ENCODE measurements at places on chromosomes 7 and 10.

DNA sequence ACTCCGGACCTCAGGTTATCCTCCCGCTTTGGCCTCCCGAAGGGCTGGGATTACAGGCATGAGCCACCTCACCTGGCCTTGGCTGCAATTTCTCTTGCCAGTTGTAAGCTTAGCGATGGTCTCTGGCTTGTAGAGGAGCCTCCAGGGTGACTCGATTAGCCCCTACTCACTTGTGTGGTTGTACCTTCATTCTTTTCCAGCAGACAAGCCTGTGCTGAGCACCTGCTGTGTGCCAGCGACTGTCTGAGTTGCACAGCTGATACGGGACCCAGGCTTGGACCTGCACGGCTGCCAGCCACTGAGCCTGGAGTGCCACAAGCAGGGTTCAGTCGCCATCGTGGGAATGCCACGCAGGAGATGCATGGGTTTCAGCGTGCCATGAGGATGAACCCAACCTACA lies 42.0 kb upstream of the DNAJB6 start:
- DNase-seq = no peak

DNA sequence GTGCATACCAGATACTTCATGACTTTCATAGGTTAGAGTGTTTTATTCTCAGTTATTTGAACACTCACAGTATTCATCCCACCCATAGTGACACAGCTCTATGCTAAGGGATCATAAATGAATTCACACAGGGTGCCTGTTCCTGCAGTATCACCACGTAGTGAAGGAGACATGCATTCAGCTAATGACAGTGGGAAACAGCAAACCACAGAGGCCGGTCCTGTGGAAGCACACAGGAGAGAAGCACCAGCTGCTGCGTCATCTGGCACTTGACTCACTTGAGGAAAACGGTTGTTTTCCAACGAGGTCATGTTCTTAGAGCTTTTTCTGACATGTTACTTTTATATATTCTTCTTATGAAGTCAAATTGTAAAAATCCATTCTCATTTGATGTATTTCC lies 73.0 kb downstream of the UBE3C start:
- peak; percentile 14 for DNase-seq

DNA sequence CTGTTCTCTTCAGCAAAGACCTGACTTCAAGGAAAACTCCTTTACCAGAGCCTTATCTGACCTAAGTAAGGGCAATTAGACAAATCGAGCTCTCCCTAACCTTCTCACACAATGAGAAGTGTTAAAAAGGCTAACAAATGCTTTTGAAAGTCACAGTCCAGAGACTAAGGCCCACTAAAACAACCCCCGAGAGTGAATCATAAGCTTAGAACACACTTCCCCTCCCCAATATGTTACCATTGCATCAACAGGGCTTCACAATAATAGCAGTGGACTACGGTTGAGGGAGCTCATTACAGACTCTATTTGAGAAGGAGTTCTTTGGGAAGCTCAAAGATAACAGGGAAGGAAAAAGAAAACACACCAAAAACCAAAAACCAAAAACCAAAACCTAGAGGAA lies 28.6 kb upstream of the ZEB1 start:
- no peak for DNase-seq

DNA sequence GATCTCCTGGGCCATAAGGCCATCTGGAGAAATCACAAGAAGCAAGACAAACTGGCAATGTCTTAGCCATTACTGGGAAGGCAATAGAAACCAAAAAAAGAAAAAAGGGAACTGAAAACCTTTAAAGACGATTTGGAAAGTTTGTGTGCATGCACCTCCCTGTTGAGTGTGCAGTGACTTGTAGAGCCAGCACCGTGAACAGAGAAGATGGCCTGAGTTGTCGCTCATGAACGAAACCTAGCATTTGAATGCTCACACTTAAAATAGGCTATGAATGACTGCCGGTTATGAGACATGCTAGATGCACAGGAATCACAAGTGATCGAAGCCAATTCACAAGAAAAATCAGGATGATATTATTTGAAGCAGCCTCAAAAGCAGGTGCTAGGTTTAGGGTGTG lies 151.3 kb upstream of the ADO start:
- DNase-seq = no peak

GRCh38 chr7:117169907-117170306 lies 153.0 kb downstream of the WNT2 start:
- DNase-seq = peak; percentile 78

DNA sequence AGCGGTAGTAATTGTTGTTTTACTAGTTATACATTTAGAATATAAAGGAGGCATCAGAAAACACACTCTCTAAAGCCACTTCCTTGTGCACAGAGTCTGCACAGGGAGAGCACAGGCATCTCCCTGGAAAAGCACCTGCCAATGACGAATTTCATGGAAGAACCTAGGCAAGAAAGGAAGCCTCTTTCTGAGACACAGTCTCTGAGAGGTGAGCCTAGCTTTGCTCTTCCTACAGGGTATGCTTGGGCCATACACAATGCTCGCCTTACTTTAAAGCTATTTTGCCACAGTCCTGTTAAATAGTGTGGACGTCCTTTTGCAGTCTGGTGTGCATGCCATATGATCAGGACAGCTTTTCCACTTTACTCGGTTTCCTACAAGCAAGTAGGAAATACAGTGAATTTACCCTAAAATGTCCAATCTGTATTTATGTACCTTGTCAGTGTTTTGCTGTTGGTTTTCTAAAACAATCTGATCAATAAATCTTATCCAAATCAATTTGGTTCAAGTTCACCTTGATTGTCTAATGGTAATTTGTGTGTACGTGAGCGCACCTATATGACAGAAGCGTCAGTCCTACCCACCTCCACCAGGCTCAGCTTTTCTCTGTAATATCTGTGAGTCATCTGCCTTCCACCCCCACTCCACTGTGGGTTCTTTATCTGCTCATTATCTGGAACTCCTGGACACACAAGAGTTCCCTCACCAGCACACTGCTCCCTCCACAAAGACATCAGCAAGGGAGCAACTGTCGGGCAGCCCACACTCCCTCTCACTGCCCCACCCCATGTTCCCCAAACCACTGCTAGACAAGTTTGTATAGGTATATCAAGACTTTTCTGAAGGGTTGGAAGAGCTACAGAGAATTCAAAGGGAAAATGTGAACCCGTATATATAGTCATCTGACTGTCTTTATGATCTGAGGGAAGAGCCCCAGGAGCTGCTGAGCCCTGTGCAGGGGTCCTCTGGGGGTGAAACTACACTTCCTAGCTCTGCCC lies 65.2 kb downstream of the KLHDC10 start:
- no peak for DNase-seq

DNA sequence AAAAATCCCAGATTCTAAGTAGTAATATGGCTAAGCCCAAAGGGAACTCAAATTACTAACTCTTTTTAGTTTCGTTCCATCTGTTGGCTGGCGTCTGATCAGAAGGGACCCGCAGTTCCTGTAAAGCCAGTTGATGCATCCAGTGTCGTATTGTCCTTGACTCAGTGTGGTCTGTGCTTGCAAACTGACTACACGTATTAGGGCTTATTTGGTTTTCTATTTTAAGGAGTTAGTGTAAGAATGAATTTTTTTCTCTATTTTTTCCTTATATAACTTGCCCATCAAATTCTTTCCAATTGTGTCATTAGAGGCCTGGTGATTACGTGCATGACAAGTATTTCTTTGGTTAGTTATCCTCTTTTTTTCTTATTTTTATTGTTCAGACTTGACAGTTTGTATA lies 9.7 kb downstream of the ABCA13 start:
- no peak for DNase-seq

DNA sequence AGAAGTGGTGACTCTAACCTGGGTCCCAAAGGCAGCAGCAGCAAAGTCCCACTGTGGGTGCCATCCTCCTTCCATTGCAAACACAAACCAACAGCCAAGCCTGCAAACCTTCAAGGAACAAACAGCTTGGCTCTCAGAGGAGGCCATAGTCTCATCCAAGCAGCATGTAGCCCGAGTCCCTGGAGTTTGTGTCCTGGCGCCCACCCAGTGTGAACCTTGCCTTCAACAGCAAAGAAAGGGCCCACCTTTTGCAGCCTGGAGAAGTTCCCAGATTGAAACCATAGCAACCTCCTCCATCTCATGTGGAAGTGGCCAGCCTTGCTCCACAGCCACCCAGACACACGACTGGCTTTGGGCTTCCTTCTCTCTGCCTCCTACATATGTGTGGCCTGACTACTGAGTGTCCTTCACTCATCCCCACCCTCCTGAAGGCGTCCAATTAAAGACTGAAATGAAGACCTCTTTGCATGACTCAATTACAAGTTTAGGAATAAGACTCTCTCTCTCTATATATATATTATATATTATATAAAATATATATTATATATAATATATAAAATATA lies 106.1 kb downstream of the C10orf90 start:
- DNase-seq = no peak

DNA sequence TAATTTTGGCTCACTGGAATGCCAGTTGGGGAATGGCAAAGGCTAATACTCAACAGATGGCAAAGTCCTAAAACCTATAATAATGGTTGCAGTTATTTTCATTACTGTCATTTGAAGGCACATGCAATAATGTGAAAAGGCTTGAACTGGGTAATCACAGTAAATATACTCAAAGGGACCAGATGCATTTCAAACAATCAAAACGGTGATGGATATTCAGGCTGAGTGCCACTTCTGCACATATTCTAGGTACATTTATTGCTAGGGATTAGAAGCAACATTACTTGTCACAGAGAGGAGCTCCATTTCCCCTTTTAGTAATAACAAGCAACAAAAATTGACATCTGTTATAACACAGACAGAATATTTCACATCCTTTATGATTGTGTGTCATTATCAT lies 171.8 kb downstream of the NXPH1 start:
- DNase-seq = no peak

Measured in H4 (cell line).